ENCODE measurements at places on chromosomes 5 and 9.

DNA sequence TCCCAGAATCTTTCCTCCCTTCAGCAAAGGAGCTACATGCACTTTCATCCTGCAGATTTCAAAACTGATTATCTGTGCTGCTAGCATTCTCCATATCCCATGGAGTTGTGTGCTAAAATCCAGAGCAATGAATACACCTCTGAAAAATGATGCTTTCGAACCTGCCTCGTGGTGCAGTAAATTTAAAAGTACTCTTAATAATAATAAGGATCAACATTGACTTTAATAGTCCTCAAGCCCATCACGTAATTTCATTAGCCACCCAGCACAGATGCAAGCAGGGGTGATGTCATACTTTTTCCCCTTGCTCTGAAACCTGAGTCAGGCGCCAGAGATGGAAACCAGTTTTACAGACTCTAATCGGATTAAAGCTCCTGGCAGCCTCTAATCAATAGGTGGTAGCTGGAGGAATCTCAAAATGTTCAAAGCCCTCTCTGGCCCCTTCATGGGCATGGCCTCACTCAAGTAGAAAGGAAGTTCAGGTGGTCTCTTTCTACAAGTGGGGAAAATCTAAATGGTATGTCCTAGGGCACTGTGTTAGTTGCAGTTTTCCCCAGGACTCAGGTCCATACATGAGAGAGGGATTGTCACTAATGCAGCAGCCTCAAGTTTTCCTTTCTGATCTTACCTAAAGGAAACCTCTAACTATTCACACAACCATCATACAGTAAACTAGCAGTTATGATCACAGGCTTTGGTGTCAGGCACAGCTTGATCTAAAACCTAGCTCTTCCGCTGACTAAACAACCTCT lies 221.6 kb upstream of the SLC30A5 start:
- DNase-seq = peak; percentile 44

GRCh38 chr5:150584556-150585335 lies 55.7 kb upstream of the SYNPO start:
- DNase-seq = no peak

DNA sequence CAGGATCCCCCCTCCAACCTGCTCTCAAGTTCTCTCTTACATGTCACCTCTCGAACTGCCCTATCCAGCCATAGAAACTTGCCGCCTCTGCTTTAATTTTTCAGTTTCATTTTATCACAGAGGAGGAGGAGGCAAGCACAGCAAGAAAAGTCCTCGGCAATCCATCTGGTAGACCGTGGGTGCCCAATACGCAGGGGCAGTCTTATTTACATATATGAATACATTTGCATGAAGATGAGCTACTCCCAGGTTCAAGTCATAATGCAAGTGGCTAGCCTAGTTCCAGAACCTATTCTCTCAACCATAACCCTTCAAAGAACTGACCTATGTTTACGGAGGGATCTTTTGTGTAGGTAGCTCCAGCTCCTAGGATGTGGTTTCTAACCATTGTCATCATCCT lies 223.2 kb upstream of the PANK3 start:
- no peak for DNase-seq

DNA sequence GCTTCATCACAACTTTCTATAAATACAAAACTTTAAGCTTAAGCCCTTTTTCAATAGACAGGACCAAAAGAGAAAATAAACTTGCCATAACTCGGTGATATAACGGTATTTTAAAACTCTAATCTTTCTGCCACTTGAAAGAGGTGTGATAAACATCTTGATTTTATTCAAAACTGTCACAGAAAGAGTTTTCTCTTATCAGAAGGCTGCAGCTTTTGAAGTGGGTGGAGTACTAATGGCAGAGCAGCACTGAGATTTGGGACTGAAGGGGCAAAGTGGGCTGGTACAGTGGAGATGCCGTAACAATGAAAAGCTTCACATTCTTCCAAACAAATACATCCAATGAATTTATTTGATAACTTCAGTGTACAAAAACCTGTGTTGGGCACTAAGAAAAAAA lies 92.5 kb downstream of the FBXO38 start:
- no peak for DNase-seq

GRCh38 chr9:33135470-33135958 lies 31.6 kb downstream of the B4GALT1 start:
- DNase-seq = no peak

GRCh38 chr5:15796557-15796956 lies 296.6 kb downstream of the FBXL7 start:
- DNase-seq = no peak

DNA sequence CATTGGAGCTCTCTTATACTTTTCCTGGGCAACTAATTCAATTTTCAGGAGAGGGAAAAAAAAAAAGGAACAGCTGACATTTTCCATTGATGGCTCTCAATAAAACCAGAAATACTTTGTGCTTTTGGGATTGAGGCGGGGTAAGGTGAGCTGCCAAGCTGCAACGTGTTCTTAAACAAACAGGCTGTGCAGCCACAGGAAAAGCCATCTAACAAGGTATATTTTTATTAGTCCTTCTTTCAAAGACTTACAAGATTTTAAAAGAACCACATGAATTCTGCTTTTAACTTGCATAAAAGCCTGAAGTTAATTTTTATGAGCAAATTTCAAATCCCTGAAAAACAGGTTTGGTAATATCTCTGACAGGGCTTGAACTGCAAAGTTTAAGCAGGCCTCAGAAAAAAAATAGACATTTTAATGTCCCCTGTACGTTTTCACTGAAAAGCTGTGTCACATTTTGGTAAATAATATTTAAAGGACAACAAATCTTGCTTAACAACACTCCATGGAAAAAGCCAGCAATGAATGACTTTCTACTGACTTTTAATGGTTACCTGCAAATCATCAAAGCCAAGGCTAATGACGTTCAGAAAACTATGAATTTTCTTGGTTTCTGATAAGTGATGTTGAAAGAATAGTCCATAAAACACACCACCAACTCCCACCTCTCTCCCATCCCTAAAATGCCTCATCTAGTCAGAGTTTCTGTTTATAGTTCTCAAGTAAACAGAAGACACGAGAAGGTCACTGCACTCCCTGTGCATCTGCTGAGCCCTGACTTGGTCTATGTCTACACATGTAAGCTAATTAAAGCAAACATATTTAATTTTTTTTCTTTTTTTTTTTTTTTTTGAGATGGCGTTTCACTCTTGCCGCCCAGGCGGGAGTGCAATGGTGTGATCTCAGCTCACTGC lies 433.6 kb downstream of the PIK3R1 start:
- DNase-seq = no peak
